Central memory CD4-positive, alpha-beta T cell (primary cell): ENCODE measurements at places on chromosomes 5 and 9.

DNA sequence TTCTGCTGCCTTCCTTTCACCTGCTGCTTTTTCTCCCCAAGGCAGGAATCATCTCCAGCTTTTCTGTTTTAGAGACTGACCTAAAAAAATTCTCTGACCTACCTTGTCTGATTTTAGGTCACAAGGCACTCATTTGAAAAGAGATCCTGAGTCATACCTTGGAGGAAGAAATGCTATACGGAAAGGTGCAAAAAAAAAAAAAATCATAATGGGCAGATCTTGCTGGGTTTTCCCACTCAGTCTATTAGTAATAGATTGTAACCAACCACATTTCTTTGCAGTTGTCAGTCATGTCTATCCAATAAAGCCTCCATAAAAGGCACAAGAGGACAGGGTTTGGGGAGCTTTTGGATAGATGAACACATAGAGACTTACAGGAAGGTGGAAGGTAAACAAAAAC, 70.0 kb downstream of the MTREX start:
- no peak for DNase-seq

DNA sequence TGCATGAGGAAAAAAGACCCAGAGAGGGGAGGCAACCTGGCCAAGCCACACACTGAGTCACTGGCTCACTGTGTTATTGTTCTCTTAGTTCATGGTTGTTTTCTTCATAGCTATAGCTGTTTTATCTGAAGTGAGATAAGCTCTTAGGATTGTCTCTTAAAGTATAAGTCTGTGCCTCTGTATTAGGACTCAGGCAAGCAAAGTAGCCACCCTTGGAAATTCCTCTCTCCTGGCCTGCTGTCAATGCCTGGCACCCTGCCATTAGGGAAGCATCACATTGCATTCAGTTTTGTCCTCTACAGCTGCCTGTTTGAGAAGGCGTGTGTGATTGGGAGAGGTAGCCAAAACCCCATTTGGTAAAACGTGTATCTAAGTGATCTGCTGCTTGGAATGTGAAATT, 147.4 kb upstream of the GLRA1 start:
- no peak for DNase-seq

DNA sequence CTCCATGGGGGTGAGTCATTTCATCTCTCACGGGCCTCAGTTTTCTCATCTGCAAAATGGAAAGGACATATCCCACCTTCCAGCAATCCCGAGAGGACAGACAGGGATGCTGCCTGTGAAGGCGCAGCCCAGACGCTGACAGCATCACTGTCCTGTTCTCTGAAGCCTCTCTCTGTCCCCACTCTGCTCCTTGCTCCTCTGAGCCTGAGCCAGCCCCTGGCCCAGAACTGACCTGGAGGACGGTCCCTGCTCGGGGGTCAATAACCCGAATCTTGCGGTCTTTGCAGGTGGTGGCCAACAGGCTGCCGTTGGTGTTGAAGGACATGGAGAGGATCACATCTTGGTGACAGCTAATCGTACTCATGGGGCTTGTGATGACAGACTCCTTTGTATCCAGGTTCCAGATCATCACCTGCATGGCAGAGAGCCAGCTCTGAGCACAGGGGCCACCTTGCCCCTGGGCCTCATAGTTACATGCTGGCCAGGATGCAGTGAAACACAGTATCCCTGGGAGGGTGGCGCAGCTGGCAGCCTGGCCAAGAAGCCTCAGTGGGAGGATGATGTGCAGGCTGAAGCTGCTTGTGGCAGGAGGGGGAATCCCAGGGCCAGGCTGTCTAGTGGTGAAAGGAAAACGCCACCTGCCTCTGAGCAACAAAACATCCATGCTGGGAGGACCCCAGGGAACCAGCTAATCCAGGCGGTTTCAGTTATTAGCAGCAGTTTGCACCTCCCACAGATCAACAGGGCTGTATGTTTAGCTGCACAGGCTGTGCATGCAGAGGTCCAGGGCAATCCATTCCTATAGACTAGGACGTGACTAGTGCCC, 14.0 kb upstream of the TRIM14 start:
- DNase-seq = no peak

- no peak for DNase-seq
Observed at GRCh38 chr9:132351404-132352045, 3.3 kb downstream of the SETX start.

DNA sequence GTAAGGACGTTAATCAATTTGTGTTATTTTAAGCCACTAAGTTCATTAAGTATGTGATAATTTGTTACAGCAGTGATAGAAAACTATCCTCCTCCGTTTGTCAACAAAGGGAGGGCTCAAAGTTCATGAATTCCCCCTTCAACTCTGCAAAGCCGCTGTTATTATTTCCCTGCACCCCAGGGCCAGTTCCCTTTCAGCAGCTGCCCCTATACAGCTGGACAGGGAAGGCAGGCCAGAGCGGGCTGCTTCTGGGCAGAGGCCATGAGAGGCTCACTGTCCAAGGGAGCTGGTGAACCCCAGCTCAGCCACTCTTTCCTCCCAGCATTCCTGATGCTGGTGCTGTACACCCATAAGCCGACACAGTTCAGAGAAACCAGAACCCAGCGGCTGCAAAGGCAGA, 102.4 kb upstream of the GPR151 start:
- no peak for DNase-seq

DNA sequence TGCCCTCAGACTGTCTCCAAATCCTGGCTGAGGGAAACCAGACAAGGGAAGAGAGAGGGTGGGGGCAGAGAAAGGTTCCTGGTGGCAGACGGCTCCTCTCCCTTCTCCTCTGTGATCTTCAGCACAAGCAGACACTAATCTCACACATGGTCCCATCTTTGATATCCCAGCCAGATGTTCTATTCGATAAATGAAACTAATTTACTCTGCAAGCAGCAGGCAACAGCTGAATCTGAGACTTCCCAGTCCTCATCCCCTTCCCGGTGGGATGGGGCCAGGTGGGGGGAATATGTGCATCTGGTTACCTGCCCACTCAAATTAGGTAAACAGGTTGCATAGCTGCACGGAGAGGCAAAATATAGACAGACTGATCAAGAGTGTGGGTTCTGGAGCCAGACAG, 208.9 kb upstream of the PANK3 start:
- DNase-seq = no peak

GRCh38 chr9:107942856-107943255, 453.3 kb upstream of the KLF4 start:
- DNase-seq = no peak

GRCh38 chr5:27875148-27875547, 836.8 kb upstream of the CDH9 start:
- no peak for DNase-seq

DNA sequence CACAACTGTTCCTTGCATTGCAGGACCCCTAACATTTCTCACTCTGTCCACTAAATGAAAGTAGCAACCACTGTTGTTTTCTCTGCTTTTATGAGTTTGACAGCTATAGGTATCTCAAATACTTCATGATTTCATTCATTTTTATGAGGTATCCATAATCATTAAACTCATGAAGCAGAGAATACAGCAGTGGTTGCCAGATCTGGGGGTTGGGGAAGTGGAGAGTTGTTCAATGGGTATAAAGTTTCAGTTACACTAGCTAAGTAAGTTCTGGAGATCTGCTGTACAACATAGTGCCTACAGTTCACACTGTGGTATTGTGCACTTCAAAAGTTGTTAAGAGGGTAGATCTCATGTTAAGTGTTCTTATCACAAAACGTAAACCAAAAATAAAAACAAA, 23.4 kb upstream of the CAMK4 start:
- DNase-seq = no peak

GRCh38 chr5:159817262-159818029, 98.8 kb upstream of the ADRA1B start:
- DNase-seq = no peak

- DNase-seq = no peak
Observed at GRCh38 chr9:137149363-137149762, 10.4 kb downstream of the GRIN1 start.

GRCh38 chr9:35605351-35606137, 482 bp downstream of the TESK1 start:
- peak; percentile 42 for DNase-seq

- no peak for DNase-seq
Observed at GRCh38 chr9:4833781-4834560, 41.2 kb downstream of the RCL1 start.

- DNase-seq = no peak
Observed at GRCh38 chr9:100700689-100701318, 122.9 kb downstream of the CAVIN4 start.

DNA sequence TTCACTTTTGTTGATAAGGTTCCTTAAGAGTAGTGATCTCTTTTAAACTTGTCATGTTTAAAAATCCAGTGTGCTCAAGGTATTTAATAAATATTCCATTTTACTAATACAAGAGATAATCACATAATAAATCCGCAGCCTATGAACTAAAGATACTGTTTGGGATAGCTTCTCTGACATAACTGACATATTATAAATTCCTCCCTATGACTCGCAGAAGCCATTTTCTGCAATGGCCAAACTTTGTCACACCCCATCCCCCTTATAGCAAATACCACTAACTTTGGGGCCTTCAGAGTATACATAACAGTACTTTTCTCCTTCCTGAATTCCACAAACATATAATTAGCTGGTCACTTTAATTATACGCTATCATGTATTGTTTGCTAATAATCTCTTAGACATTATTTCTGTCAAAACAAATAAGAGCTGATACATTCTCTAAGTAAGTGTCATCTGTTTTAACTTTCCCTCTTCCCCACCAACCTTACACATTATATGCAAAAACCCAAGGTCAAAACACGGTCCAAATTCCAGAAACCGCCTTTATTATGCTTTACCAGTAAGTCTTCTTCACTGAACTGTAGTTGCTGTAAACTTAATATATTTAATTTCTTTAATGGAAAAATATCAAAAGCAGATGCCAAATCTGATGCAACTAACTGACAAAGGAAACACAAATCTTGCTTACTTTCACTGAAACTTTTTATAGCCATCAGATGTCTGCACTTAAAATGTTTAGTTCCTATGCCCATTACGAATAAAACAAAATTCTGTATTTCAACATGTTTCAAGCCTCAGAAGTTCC, 971 bp downstream of the TMEM267 start:
- DNase-seq = no peak
